ENCODE measurements at places on chromosomes 13 and 19.
A peak's percentile ranks its signal among the peaks of the same experiment; 100 is the strongest.

DNA sequence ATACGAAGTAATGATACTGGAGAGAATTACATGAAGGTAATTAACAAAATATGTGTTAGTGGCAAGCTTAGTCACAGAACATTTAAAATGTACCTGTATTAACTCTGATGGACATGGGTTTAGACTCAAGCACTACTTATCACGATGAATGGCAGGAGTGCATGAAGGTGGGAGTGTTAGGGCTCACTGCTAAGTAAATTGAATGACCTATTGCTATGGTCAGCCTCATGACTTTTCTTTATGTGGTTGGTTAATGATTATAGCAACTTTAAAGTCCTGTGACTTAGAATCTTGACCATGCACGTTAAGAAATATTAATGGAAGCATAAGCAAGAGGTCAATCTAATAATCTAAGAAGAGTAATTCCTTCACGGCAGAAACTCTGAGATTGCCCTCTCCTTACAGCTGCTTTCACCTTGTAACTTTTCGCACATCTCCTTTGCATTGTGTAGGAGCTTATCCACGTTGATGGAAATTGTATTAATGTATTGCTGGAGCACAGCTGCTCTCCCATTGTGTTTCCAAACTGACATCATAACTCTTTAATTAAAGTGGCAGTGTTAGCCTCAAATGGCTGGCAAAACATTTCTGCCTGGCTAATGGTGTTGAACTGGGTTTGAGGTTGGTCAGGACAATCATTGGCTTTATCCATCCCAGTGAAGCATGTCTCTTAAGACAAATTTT, 114.5 kb downstream of the RXFP2 start:
- DNase-seq: no peak

DNA sequence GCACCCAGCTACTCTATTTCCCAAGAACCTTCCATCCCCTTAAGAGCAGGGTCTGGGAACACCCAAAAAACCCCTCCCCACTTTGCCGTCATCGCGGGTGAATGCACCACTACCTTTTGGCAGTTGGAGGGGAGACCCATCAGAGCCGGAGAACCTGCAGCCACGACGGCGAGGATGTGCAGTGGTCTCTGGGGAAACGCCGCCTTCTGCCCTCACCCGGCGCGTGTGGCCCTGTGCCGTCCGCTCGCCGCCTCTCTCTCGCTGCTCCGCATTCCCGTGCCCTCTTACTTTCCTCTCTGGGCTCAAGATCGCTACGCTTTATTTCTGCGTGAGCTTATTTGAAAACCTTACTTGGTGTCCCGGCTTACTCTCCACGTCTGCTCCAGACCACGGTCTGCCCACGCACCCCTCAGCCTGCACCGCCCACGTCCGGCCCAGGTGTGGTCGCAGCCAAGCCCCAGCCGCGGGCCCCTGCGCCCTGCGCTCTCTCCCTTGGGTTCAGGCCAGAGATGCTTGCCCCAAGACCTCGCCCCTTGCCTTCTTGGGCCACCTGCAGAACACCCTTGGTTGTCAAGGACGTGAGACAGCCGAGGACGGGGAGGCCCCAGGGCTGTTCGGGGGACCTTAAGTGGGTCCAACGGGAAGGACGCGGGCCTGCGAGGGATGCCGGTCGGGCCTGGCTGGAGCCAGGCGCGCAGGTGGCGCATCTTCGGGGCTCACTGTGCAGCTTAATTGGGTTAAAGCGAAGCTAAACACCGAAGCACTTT, 2.0 kb upstream of the MAB21L1 start:
- no peak for DNase-seq

DNA sequence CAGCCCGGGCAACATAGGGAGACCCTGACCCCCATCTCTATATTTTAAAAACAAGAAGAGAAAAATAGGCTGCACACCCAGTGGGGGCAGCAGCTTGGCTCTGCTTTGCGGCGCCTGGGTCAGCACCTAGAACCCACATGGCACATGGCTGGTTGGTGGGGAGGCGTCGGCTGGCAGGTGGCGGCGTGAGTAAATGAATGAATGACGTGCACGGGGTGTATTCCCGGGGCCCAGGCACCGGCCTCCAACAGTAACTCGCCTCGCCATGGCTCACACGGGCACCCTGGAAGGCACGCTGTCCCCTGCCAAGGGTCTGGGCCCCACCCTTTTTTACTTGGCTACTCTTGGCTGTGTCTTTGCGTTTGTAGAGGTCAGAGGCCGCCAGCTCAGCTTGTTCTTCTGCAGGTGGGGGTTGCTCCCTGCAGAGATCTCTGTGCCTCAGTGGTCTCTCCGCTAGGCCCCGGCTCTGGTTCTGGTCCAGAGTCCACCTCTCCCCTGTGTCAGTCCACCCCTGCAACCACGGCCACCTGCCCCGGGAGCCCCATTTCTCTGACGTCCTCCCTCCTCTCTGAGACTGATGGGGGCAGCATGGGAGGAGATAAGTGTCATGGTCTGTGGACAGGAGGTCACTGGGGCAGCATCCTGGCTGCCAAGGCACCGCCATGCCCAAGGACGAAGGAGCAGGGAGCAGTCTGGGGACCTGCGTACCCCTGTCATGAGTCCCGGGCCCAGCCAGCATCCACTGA, 5.6 kb downstream of the FZR1 start:
- no peak for DNase-seq

DNA sequence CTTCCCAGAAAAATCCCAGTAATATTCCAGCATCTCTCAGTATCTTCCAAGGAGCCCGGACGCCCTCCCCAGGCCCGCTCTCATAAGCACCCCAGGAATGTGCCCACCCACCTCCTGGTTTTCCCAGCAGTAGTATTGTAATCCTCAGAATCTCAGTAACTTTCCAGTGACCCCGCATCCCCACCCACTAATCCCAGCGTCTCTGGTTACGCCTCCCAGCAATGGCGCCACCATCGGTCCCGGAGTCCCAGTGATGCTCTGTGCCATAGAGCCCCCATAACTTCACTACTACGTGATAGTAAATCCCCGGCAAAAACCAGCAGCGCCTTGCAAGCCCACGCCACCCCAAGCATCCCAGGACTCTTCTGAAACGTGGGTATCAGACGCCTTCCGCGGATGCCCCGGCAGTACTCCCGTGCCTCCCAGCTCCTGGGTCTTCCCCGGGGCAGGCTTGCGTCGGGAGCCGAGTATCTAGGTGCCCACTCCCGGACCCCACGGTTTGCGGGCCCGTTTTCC, 928 bp upstream of the PNPLA6 start:
- peak; percentile 82 for DNase-seq

- no peak for DNase-seq
Observed at GRCh38 chr13:95231393-95231792, 69.9 kb downstream of the ABCC4 start.

DNA sequence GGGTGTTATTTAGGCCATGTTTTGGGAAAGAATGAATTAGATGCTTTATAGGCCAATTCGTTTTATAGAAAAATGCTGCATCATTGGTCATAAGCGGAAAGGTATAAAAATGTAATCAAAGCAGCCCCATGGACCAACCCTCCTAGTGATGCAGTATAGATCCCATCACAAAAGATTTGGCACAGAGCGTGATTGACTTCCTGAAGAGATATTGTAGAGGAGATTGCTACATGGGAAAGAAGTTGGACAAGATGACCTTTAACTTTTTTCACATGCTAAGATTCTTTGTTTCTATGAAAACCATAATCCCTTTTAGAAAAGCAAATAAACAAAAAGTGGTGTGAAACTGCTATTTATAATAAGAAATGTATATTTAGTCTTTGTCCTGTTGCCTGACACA, 136.5 kb upstream of the FNDC3A start:
- DNase-seq: no peak

GRCh38 chr19:35269438-35270117, 816 bp downstream of the USF2 start:
- peak; percentile 94 for DNase-seq

DNA sequence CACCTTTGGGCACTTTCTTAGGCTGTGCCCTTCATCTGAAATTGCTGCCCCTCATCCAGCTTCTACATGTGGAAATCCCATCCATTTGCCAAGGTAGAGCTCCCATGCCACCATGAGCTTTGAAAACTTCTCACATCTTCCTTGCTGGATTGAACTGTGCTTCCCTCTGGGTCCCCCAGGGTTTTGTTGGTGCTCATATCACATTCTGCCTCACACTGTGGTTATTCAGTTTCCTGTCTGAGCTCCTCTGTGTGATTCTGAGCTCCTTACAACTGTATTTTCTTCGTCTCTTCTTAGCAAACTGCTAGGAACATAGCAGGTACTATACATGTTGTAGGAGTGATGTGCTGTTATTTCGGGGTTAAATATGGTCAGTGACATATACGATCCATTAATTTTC, 74.9 kb upstream of the KL start:
- no peak for DNase-seq

DNA sequence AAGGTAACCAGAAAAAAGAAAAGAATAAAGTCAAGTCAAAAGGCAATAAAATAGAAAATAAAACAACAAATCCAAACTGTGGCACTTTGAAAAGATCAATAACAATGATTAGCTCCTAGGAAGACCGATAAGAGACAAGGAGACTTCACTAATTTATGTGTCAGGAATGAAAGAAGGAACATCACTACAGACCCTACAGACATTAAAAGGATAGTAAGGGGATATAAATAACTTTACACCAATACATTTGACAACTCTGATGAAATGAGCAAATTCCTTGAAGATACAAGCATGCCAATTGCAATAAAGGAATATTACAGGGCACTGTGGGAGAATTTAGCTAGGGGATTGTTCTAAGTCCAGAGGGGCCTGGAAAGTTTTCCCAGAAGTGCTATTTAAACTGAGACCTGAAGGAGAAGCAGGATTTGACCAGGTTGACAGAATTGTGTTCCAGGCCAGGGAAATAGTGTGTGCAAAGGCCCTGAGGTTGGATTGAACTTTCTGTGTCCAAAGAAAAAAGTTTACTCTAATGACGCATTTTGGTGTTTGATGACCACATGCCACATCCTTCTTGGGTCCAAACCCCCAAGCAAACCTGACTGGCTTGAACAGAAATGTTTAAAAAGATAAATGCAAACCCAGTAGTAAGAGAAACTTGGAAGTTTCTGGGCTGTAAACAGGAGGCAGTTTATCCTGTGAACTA, 1.6 kb upstream of the C19orf38 start:
- DNase-seq: no peak

DNA sequence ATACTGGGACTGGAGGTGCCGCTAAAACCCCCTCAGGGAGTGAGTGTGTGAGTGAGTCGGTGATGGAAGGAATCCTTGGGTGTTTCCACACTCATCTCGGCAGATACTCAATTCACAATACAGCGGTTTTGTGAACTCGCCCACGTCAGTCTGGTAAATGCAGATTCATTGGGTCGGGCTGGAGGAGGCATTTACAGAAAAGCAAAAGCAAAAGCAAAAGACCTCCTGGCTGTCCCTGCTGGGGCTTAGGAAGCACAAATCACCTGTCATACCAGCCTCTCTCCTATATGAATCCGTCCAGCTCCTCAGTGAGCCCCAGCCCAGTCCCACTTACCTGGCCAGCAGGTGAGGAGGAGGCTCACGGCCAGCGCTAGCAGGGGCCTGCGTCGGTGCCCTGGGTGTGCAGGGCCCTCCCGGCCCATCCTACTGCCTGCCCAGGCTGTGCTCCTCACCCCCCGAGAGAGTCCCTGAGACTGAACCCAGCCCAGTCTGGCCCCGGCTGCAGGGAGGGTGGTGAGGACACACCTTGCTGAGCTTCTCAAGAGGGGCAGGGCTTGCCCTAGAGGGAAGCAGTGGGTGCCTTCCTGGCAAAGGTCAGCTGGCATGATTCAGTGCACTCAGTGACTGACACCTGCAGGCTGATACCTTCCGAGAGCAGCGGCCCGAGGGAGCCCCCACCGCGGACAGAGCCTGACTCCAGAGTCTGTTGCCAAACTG, at the start of gene MUC16:
Gene MUC16, minus strand, starts transcription at position 475 of the 717 bp plus-strand sequence.
- no peak for DNase-seq

DNA sequence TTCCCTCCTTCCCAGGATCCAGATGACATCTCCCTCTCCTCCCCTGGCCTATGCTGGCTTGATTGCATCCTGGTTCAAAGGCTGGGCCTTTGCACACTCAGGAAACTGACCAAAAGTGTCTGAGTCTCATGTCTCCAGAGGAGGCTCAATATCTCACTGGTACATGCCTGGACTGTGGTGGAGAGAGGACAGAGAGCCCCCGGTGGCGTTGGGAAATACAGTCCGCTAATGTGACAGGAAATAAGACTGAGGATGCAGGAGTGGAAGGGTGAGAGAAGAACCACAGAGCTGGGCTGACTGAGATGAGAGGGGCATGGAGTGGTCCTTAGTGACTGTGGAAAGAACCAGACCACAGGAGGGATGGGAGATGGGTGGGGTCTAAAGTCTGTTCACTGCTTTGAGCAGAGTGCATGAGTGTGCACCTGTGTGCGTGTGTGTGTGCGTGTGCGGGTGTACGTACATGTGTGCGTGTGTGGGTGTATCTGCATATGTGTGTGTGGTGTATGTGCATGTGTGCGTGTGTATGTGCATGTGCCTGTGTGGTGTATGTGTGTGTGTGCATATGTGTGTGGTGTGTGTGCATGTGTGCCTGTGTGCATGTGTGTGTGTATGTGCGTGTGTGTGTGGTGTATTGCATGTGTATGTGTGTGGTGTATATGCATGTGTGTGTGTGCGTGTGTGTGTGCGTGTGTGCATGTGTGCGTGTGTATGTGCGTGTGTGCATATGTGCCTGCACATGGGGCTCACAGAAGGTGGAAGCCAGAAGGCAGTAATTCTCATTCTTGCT, 1.9 kb downstream of the SIGLEC5 start:
- no peak for DNase-seq

DNA sequence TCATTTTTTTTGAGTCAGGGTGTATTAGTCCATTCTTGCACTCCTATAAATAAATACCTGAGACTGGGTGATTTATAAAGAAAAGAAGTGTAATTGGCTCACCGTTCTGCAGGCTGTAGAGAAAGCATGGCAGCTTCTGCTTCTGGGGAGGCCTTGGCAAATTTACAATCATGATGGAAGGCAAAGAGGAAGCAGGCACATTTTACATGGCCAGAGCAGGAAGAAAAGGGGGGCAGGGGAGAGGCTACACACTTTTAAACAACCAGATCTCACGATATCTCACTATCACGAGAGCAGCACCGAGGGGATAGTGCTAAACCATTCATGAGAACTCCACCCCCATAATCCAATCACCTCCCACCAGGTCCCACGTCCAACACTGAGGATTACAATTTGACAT, 44.5 kb upstream of the MIR17HG start:
- DNase-seq: no peak

- no peak for DNase-seq
Observed at GRCh38 chr13:113552079-113552478, 32.5 kb upstream of the TFDP1 start.

DNA sequence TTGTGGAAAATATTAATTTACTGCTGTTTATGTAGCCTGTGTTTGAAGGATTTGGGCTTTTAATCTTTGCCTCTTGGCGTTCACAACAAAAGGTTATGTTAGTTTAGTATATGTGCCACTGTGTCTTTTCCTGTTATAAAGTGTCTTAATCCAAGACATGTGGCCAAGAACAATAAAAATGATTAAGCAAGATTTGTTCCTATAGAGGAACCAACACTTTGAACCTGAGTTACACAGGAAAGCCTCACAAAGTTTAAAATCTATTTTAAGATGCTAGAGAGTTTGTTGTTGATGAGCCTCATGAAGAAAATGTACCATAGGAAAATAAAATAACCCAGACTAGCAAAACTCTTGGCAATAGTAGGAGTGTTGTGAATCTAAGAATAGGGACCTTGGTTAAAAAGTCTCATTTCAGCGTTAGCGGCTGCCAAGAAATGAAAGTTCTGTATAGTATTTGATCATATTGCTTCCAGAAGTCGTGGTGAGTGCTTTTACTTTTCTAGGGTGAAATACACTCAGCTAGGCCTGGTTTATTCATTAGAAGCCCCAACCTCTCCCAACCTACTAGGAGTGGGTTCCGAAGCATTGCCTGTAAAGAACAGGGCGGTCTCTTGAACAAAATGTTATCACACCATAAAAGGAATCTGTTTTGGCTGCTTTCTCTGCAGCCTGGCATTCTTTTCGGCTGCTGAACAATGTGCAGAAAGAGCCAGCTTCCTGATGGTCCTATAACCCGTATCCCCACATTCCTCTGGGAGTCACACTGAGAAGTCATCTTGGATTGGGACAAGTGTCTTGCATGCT, 102.6 kb downstream of the LRCH1 start:
- DNase-seq: no peak
